Type B pancreatic cell (in vitro differentiated cells): ENCODE measurements at places on chromosomes 2 and 18. TPM values are rescaled to one million over a fixed set of nuclear protein-coding genes. Genes with fewer than 3 reads are reported as not detected.

DNA sequence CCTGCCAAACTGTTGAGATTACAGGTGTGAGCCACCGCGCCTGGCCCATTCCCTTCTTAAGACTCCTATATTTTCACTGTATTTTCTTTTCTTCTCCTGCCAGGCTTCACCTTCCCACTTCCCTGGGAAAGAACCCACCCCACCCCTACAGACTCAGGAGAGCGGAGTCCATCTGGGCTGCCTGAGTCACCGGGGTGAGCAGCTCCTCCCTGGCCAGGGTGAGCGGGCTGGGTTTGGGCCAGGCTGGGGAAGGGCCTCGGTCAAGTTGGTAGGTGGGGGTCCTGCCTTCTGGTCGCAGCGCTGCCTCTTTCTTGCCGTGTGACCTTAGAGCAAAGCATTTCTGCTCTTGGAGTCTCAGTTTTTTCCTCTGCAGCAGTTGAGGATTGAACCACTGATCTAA lies 2.1 kb upstream of the GAREM2 start:
- H3K36me3 ChIP-seq: no peaks in the 10 kb centered on the region
- DNase-seq: no peak
- H3K4me3 ChIP-seq: peak overlapping the region; percentile 68
- H3K4me1 ChIP-seq: peaks cover 17% of the 10 kb centered on the region
- H3K27ac ChIP-seq: no peak overlapping the region

- H3K27ac ChIP-seq: no peak overlapping the region
- peaks cover 37% of the 10 kb centered on the region for H3K4me1 ChIP-seq
- DNase-seq: no peak
- H3K4me3 ChIP-seq: no peak overlapping the region
- H3K36me3 ChIP-seq: peaks cover 9% of the 10 kb centered on the region
Measured at GRCh38 chr2:6082625-6083018, 390.4 kb downstream of the SOX11 start.

- H3K27me3 ChIP-seq: no peaks in the 10 kb centered on the region
- no peak for DNase-seq
- H3K4me3 ChIP-seq: peak overlapping the region; percentile 61
- no peaks in the 10 kb centered on the region for H3K36me3 ChIP-seq
Measured at GRCh38 chr18:76564655-76565237, 69.7 kb upstream of the ZNF516 start.

RBBP8 gene
- total RNA-seq: 23.7 and 26.7 TPM in 2 replicates

DNA sequence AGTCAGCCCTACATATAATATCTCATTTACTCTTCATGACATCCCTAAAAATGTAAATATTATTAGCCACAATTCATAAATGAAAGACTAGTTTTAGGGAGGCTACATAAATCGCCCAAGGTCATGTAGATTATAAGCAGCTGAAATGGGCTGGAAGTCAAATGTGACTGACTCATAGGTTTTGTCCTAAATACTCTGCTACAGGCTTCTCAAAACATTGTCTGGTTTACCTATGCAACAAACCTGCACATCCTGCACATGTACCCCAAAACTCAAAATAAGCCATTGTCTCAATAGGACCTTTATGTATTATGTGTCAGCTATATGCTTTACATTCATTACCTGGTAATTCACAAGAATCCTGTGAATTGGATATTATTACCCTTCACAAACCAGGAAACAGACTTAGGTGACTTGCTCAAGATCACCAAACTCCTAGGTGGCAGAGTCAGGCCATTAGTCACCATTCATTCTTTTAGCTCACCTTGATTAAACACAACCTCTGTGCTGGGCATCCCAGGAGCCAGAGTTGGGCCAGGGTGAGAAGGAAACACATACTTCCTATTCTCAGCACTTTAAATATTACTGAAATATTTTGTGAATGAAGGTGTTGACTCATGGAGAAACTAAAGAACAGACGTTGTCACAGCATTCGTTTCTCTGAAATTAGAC lies 69.4 kb upstream of the CPO start:
- H3K27ac ChIP-seq: no peak overlapping the region
- H3K4me1 ChIP-seq: no peaks in the 10 kb centered on the region
- DNase-seq: no peak

GRCh38 chr18:378079-378478 lies 110.2 kb upstream of the THOC1 start:
- H3K4me1 ChIP-seq: peaks cover 53% of the 10 kb centered on the region
- H3K36me3 ChIP-seq: no peaks in the 10 kb centered on the region
- DNase-seq: no peak
- no peak overlapping the region for H3K4me3 ChIP-seq
- peaks cover 3% of the 10 kb centered on the region for H3K27me3 ChIP-seq
- no peak overlapping the region for H3K27ac ChIP-seq

DNA sequence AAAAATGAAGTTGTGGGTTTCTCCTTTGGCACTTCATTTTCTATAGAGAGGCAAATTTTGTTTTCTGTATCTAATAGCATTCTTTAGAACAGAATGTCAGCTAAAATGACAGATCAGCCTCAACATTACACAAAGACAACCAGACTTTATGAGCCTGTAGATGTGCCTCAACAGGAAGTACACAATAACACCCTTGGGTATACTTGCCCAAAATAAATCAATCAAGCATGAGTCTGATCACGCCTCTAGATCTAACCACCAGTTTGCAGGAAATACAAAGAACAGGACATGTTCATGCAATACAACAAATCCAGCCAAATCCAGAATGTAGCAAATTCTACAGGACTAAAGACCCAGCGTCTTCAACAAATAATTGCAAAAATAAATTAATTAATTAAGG lies 11.2 kb upstream of the DAPL1 start:
- peak overlapping the region; percentile 77 for H3K27ac ChIP-seq
- H3K4me1 ChIP-seq: peaks cover 23% of the 10 kb centered on the region
- DNase-seq: no peak
- no peaks in the 10 kb centered on the region for H3K27me3 ChIP-seq

DNA sequence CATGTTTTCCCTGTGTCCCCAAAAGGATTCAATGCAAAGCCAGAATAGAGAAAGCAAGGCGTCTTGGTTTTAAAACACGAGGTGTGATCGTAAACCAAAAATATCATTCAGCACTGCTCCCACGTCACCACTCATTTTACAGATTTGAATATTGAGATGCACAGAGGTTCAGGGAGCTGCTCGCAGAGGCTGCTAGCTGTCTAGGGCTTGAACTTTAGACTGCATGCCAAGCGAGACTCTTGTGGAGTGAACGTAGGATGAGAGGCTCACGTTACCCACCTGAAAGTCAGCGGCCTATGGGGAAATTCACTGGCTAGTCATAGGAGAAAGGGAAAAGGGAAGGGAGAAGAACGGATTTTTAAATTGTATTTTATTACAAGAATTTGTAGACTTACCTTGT lies 130.1 kb downstream of the MBP start:
- no peak overlapping the region for H3K4me3 ChIP-seq
- peaks cover 23% of the 10 kb centered on the region for H3K4me1 ChIP-seq
- H3K36me3 ChIP-seq: no peaks in the 10 kb centered on the region
- no peak overlapping the region for H3K27ac ChIP-seq
- no peak for DNase-seq

NDC80 gene
- total RNA-seq: 9.1 and 34.3 TPM in 2 replicates

GPBAR1 gene
- total RNA-seq: 2.1 and 5.7 TPM in 2 replicates

- peaks cover 12% of the 10 kb centered on the region for H3K27me3 ChIP-seq
- no peak overlapping the region for H3K27ac ChIP-seq
- no peaks in the 10 kb centered on the region for H3K36me3 ChIP-seq
Measured at GRCh38 chr18:11663439-11664029, 25.5 kb upstream of the GNAL start.

DNA sequence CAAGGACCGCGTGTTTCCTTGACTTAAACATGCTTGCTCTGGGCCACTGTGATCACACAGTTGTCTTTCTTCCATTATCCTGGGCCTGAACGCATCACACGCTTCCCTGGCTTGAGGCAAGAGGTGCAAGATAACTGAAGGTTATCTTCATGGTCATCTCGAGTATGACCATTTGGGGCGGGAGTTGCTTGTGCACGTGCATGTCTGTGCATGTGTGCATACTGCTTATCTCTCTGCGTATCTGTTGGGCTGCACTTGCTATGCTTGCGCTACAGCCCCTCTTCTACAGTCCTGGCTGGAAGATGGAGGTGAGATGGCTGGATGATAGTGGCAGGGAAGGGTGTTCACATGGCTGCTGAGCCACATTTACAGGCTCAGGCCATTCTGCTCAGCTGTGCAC lies 27.2 kb upstream of the EFR3B start:
- no peak for DNase-seq
- H3K27me3 ChIP-seq: no peaks in the 10 kb centered on the region
- H3K4me1 ChIP-seq: peaks cover 3% of the 10 kb centered on the region
- H3K27ac ChIP-seq: no peak overlapping the region
- no peaks in the 10 kb centered on the region for H3K36me3 ChIP-seq
- H3K4me3 ChIP-seq: no peak overlapping the region

EPB41L3 gene
- 58.1 and 65.9 TPM in 2 replicates for total RNA-seq

- H3K4me3 ChIP-seq: no peak overlapping the region
- no peak overlapping the region for H3K27ac ChIP-seq
- no peaks in the 10 kb centered on the region for H3K27me3 ChIP-seq
Measured at GRCh38 chr18:72375618-72376017, 168.5 kb downstream of the CBLN2 start.

DNA sequence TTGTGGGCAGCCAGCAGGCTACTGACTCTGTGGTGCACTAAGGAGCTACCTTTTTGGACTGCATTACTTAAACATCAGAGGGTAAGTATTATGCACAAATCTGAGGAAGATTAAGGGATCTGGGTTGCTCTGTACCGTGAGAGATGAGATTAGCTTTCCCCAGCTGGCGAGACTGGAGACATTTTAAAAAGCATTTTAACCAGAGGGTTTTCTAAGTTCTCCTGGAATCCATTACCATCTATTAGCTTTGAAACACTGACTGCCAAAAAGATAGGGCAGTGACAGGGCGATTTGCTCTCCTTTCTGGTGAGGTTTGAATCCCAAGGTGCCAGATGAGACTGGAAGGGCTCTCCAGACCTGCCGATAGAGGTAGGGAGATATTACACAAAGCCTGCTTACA lies 63.2 kb downstream of the LYPD6 start:
- no peak for DNase-seq
- H3K4me3 ChIP-seq: no peak overlapping the region
- peaks cover 14% of the 10 kb centered on the region for H3K4me1 ChIP-seq
- no peaks in the 10 kb centered on the region for H3K27me3 ChIP-seq
- H3K36me3 ChIP-seq: peaks cover 15% of the 10 kb centered on the region
- no peak overlapping the region for H3K27ac ChIP-seq

GRCh38 chr2:189258616-189259365 lies 79.2 kb upstream of the COL5A2 start:
- no peak overlapping the region for H3K27ac ChIP-seq
- no peaks in the 10 kb centered on the region for H3K36me3 ChIP-seq
- H3K27me3 ChIP-seq: no peaks in the 10 kb centered on the region
- H3K4me1 ChIP-seq: peaks cover 12% of the 10 kb centered on the region

GEN1 gene
- total RNA-seq: 14.6 and 21.9 TPM in 2 replicates

DNA sequence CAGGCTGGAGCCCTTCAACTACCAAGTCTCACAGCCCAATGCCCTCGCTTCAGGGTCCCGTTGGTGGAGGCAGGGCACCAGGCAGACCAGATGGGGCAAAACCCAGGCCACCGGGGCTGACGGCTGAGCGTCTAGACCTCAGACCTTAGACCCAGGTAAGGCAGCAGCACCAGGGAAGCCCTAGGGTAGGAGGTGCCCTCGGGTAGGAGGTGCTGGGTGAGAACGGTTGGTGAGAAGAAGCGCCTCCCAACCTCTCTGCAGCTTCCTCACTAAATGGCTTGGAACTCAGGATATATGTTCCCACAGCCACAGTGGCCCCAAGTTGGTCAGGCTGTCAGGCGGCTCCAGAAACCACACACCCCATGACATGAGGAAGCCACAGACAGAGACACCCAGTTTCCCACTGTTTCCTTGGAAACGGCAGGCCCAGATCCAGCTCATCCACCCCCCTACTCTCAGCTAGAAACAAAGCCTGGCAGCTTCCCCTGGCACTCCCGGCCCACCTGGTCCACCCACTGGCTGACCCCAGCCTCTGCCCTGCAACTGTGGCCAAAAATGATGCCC lies 13.1 kb upstream of the MLPH start:
- H3K4me3 ChIP-seq: peak overlapping the region; percentile 77
- H3K36me3 ChIP-seq: no peaks in the 10 kb centered on the region
- peaks cover 5% of the 10 kb centered on the region for H3K4me1 ChIP-seq
- H3K27ac ChIP-seq: no peak overlapping the region
- peaks cover 30% of the 10 kb centered on the region for H3K27me3 ChIP-seq

DNA sequence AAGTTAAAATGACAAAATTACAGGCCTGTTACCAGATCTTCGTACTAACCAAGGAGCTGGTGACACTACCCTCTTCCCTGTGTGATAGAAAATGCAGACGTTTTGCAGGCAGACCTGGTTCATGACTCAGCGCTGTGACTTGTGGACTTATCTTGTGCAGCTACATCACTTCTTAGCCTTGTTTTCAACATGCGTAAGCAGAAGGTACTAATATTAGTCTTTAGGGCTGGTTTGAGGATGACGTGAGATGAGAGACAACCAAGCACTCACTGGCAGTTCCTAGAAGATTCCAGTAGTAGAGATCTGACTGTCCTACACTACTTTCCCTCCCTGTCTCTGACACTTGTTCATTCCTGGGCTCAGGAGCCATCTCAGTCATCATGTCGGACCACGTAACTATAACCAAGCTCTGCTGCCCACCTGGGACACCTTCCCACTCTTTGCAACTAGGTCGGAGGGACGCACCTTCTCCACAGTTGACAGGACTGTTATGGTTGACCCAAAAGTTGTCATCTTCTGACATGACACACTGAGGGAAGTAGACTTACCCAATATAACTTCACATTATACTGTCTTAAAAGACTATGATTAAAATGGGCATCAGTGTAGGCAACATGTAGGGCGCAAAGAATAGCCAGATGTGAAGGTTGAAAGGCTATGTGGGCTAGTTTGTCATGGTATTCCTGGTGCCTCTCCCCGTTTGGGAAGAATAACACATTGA lies 64.8 kb downstream of the TNFRSF11A start:
- no peaks in the 10 kb centered on the region for H3K4me1 ChIP-seq
- no peak for DNase-seq
- H3K36me3 ChIP-seq: no peaks in the 10 kb centered on the region
- H3K27ac ChIP-seq: no peak overlapping the region
- H3K4me3 ChIP-seq: no peak overlapping the region
- peaks cover 6% of the 10 kb centered on the region for H3K27me3 ChIP-seq

DNA sequence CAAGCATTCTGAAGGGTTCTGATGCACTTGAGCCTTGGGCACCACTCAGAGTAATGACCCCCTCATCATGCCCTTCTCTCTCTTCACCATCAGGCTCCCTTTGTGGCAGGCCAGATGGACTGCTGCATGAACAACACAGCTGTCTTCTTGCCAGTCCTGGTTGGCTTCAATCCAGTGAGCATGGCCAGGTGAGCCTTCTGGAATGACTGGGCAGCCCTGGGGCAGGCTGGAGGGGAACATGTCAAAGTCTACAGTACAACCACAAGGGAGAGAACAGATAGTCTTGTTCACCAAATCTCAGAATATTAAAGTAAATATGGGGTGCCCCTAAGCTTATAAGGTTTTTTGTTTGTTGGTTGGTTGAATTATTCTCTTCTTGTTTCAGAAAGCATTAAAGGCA lies 4.4 kb downstream of the GCKR start:
- H3K4me1 ChIP-seq: no peaks in the 10 kb centered on the region
- no peak overlapping the region for H3K27ac ChIP-seq
- no peaks in the 10 kb centered on the region for H3K36me3 ChIP-seq
- no peak for DNase-seq
